ENCODE measurements at places on chromosomes 16 and 17. TPM values are rescaled to one million over a fixed set of nuclear protein-coding genes. Genes with fewer than 3 reads are reported as not detected.

ZFPM1 gene
- total RNA-seq, result 4.3 TPM

ABCA9 gene
- 11.1 TPM for total RNA-seq

RFNG gene
- 35.1 TPM for total RNA-seq

MYH1 gene
- 0.06 TPM for total RNA-seq

CTRB1 gene
- total RNA-seq, result not detected

Data from upper lobe of left lung (tissue), 6 donors.